ENCODE measurements at places on chromosomes 3 and 15. TPM values are rescaled to one million over a fixed set of nuclear protein-coding genes. Genes with fewer than 3 reads are reported as not detected.
A peak's percentile ranks its signal among the peaks of the same experiment; 100 is the strongest.

MST1R gene
- total RNA-seq: 27.5 TPM

MCF2L2 gene
- 1.0 TPM for total RNA-seq

TRIM42 gene
- not detected for total RNA-seq

GDPGP1 gene
- 22.8 TPM for total RNA-seq

SGO1 gene
- 14.8 TPM for total RNA-seq

NR1I2 gene
- total RNA-seq: not detected

RPL39L gene
- total RNA-seq: 37.7 TPM

WDR73 gene
- total RNA-seq: 39.0 TPM

- no peaks in the 10 kb centered on the region for H3K36me3 ChIP-seq
- H3K27ac ChIP-seq: no peak overlapping the region
- H3K27me3 ChIP-seq: no peaks in the 10 kb centered on the region
- no peaks in the 10 kb centered on the region for H3K4me1 ChIP-seq
- no peak for DNase-seq
Observed at GRCh38 chr3:21826416-21826815, 75.4 kb upstream of the ZNF385D start.

GRCh38 chr3:58117561-58118181 lies 93.1 kb downstream of the DNASE1L3 start:
- peaks cover 7% of the 10 kb centered on the region for H3K4me1 ChIP-seq
- peaks cover 21% of the 10 kb centered on the region for H3K36me3 ChIP-seq
- H3K27ac ChIP-seq: no peak overlapping the region
- H3K4me3 ChIP-seq: no peak overlapping the region
- no peaks in the 10 kb centered on the region for H3K27me3 ChIP-seq

DNA sequence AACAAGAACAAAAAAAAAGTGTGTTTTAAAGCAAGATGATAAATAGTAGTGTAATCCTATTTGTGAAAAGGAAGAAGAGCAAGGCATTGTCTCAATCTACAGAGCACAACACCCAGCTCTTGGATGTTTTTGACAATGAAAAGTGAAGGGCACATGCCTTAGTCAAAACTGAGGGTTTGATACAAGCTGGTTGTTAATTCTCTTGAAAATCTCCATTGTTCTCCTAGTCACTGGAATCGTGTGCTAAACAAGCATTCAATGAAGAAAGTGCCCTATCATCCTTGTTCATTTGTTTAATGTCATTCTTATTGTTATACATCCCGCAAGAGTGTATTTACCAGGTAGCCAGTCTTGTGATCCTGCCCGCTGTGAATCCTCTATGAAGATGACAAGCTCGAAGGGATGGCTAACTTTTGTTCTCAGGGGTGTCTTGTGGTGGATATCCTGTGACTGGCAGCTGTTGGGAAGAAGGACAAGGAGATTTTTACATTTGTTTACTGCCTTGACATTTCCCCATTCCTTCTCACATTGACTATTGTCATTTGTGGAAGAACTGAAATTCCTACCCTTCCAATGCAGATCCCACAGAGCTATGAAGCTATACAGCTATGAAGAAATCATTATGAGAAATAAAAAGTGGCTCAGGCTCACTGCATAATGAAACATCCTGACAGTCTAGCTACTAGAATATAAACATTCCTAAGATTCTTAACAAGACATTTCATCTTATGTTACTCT lies 175.9 kb downstream of the VGLL3 start:
- no peaks in the 10 kb centered on the region for H3K36me3 ChIP-seq
- no peaks in the 10 kb centered on the region for H3K27me3 ChIP-seq
- no peak for DNase-seq
- no peaks in the 10 kb centered on the region for H3K4me1 ChIP-seq
- no peak overlapping the region for H3K4me3 ChIP-seq
- H3K27ac ChIP-seq: no peak overlapping the region

GRCh38 chr3:121562148-121562547 lies 5.6 kb upstream of the ARGFX start:
- H3K4me3 ChIP-seq: no peak overlapping the region
- no peaks in the 10 kb centered on the region for H3K4me1 ChIP-seq
- H3K27ac ChIP-seq: no peak overlapping the region

GRCh38 chr3:144112036-144112435 lies 140.4 kb downstream of the DIPK2A start:
- DNase-seq: no peak
- H3K27ac ChIP-seq: no peak overlapping the region
- H3K4me3 ChIP-seq: no peak overlapping the region
- H3K4me1 ChIP-seq: no peaks in the 10 kb centered on the region
- no peaks in the 10 kb centered on the region for H3K27me3 ChIP-seq

DNA sequence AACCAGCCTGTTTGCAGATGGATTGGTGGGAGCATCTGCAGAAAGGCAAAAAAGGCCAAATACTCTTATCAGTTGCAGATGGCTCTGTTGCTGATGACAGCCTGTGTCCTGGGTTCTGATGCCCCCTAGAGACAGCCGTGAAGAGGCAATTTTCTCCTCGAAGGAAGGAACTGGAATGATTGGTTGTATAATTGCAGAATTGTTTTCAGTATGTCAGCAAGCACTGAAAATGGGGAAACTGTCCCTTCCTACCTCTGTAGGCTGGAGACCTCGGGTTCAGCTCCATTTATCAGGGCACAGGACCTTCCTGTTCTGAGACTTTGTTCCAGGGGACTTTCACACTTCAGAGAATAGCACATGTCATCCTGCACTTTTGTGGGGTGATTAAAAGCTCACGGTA lies 103.0 kb downstream of the PGPEP1L start:
- DNase-seq: no peak
- peaks cover 48% of the 10 kb centered on the region for H3K4me1 ChIP-seq
- H3K27me3 ChIP-seq: no peaks in the 10 kb centered on the region
- no peak overlapping the region for H3K4me3 ChIP-seq

DNA sequence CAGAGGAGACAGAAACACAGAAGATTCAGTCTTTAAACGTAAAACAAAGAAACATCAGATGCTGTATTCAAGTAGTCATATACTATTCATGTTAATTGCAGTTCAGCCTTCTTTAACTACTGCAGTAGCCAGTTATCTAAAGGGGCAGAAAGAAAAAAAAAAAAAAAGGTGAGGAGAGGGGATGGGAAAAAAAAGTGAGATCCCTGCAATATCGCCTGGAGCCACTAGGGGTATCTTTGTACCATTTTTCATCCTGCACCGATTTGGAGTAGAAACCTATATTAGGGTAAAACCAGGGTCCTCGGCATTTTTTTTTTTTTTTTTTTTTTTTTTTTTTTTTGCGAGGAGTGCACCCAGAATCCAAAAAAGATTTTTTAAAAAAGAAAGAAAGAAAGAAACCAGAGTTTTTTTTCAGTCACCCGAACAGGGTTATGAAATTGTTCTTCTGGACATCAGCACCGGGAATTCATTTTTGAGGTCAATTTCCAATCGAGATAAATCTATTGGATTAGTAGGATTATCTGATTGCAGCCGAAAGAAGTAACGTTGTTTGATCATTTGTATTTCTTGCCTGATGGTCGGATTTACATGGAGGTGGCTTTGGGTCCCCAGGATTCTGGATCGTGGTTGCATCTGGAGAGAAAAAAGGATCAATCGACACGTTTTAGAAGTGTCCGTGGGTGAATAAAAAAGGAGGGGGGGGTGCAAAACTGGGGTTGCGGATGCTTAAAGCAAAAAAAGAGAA lies 186.7 kb downstream of the NLGN1 start:
- H3K27ac ChIP-seq: no peak overlapping the region
- H3K4me3 ChIP-seq: peak overlapping the region; percentile 37
- H3K4me1 ChIP-seq: peaks cover 4% of the 10 kb centered on the region
- peak; percentile 8 for DNase-seq
- H3K27me3 ChIP-seq: peaks cover 12% of the 10 kb centered on the region

GRCh38 chr3:128970740-128971047 lies 23.2 kb downstream of the CFAP92 start:
- no peaks in the 10 kb centered on the region for H3K36me3 ChIP-seq
- H3K27ac ChIP-seq: no peak overlapping the region
- no peaks in the 10 kb centered on the region for H3K27me3 ChIP-seq
- H3K4me3 ChIP-seq: no peak overlapping the region

- H3K36me3 ChIP-seq: no peaks in the 10 kb centered on the region
- no peaks in the 10 kb centered on the region for H3K27me3 ChIP-seq
- no peak overlapping the region for H3K27ac ChIP-seq
- H3K4me1 ChIP-seq: no peaks in the 10 kb centered on the region
Observed at GRCh38 chr3:148379763-148380382, 317.8 kb upstream of the AGTR1 start.

DNA sequence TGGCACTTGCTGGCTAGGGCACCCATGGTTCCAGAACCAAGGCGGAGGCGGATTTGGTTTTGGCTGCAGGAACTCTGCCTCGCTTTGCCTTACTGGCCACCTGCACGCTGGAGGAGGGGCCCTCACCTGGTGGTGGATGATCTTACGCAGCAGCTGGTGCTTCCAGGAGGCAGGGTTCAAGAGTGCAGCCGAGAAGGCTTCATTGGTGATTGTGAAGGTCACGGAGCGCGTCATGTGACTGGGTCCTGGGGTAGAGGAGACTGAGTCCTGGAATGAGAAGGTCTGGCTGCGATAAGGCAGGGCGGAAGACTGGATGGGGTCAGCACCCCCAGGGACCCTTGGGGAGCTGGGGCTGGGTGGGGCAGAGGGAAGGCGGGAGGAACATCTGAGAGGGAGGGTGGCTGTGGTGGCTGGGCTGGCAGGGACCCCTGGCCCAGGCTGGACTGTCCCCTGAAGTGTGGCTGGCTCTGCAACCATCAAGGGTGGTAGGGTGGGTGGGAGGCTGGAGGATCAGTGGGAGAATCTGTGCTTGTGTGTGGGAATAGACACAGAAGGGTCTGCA lies 25.8 kb upstream of the GOLGA6C start:
- H3K27me3 ChIP-seq: no peaks in the 10 kb centered on the region
- H3K27ac ChIP-seq: no peak overlapping the region
- H3K36me3 ChIP-seq: no peaks in the 10 kb centered on the region

DNA sequence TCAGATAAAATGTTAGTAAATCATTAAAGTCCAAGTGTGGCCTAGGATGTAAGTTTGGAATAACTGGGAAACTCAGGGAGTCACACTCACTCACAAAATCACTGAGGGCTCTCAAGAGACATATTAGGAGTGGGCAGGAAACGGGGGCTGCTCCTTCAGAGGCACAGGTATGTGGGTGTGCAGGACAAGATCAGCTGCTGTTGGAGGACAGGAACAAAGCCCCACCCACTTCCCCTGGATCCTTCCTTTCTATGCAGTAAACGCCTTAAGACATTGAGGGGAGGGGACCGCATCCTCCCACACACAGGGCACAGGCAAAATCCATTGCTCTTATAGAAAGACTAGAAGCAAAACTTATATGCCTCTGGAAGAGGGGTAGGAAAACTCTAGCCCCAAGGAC lies 30.2 kb downstream of the TM2D3 start:
- no peak for DNase-seq
- H3K4me1 ChIP-seq: no peaks in the 10 kb centered on the region
- H3K4me3 ChIP-seq: no peak overlapping the region

DNA sequence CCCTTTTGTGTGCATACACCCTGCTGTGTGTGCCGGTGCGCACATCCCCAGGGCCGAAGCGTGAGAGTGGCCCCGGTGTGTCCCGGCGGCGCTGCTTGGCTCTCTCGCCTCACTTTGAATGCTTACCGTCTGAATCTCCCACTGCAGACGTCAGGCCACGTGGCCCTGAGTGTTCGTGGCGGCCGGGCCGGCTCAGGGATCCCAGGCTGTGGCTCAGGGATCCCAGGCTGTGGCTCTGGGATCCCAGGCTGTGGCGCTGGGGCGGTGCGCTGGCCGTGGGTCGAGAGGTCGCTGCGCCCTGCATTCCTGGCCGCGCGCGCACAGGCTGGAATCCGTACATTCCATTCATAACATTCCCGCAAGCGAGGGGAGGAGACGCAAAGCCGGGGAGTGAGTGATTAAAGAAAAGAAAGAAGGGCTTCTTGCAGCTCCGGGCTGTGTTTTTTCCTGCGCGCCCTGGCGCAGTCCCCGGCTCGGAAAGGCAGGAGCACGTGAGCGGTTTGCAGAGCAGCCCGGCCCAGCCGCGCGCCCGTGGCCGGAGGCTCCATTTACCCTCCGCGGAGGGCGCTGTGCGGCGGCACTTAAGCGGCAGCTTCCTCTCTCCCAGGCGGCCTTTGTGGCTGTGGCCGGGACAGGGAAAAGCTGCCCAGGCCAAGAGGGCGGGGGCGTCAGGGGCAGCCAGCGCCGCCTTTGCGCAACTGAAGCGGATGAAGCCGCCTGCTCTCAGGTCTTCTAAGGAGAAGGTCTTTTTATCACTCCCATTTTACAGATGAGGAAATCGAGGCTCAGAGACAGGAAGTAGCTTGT lies 87.0 kb upstream of the ALDH1L1 start:
- peak overlapping the region; percentile 56 for H3K4me3 ChIP-seq
- H3K36me3 ChIP-seq: no peaks in the 10 kb centered on the region
- H3K27me3 ChIP-seq: no peaks in the 10 kb centered on the region
- H3K27ac ChIP-seq: peak overlapping the region; percentile 60

DNA sequence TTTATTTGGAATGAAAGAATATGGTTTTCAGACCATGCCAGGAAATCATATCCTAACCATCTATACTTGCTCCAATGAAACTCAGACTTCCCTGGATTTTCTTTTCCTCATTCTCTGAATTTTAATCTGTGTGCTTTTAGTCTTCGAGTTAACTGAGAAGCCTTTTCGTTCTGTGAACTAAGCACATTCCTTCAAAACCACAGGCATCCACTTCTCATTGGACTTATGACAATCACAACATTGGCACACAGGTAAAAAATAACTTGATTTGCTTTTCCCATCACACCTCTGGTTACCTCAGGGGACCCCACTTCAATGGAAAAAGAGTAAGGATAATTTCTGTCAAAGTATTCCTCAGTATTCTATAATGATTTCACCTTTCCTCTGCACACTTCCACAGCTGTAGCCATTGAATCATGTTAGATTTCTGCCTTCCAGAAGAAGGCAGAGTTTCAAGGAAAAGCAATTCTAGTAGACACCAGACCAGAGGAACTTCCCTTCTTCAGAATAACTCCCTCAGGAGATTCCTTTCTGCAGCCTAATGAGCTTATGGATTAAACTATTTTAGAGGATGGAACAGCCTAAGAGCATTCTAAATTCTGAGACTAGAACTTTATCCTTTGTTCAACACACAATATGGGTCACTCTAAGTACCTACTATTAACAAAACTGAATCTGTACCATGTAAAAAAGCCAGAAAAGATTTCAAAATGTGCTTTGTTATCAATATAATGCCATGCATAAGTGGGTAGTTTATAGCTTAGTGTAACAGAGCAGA lies 15.9 kb downstream of the COMMD2 start:
- no peaks in the 10 kb centered on the region for H3K27me3 ChIP-seq
- H3K4me3 ChIP-seq: no peak overlapping the region
- H3K4me1 ChIP-seq: peaks cover 21% of the 10 kb centered on the region
- H3K36me3 ChIP-seq: peaks cover 15% of the 10 kb centered on the region
- peak overlapping the region; percentile 32 for H3K27ac ChIP-seq

GRCh38 chr3:138761002-138761401 lies 73.7 kb downstream of the PIK3CB start:
- H3K36me3 ChIP-seq: no peaks in the 10 kb centered on the region
- H3K4me1 ChIP-seq: no peaks in the 10 kb centered on the region
- no peak for DNase-seq
- H3K4me3 ChIP-seq: no peak overlapping the region
- H3K27ac ChIP-seq: no peak overlapping the region

GRCh38 chr15:28093752-28094535 lies 5.2 kb downstream of the OCA2 start:
- 0 out of 2 replicates have a peak, but pooled peaks cover 2% of the 10 kb centered on the region for H3K27me3 ChIP-seq
- no peak overlapping the region for H3K27ac ChIP-seq
- no peaks in the 10 kb centered on the region for H3K36me3 ChIP-seq
- no peak overlapping the region for H3K4me3 ChIP-seq

- no peak for DNase-seq
- H3K27me3 ChIP-seq: no peaks in the 10 kb centered on the region
- no peaks in the 10 kb centered on the region for H3K36me3 ChIP-seq
- no peak overlapping the region for H3K27ac ChIP-seq
- no peaks in the 10 kb centered on the region for H3K4me1 ChIP-seq
Observed at GRCh38 chr3:8650583-8651416, 6.2 kb upstream of the SSUH2 start.

GRCh38 chr15:73781038-73781925 lies 28.1 kb upstream of the INSYN1 start:
- no peaks in the 10 kb centered on the region for H3K36me3 ChIP-seq
- no peaks in the 10 kb centered on the region for H3K27me3 ChIP-seq
- H3K4me1 ChIP-seq: no peaks in the 10 kb centered on the region
- H3K27ac ChIP-seq: no peak overlapping the region
- no peak for DNase-seq
- no peak overlapping the region for H3K4me3 ChIP-seq

Data from Panc1 (cell line).